ENCODE measurements at places on chromosomes 16 and 17. TPM values are rescaled to one million over a fixed set of nuclear protein-coding genes. Genes with fewer than 3 reads are reported as not detected.

DNA sequence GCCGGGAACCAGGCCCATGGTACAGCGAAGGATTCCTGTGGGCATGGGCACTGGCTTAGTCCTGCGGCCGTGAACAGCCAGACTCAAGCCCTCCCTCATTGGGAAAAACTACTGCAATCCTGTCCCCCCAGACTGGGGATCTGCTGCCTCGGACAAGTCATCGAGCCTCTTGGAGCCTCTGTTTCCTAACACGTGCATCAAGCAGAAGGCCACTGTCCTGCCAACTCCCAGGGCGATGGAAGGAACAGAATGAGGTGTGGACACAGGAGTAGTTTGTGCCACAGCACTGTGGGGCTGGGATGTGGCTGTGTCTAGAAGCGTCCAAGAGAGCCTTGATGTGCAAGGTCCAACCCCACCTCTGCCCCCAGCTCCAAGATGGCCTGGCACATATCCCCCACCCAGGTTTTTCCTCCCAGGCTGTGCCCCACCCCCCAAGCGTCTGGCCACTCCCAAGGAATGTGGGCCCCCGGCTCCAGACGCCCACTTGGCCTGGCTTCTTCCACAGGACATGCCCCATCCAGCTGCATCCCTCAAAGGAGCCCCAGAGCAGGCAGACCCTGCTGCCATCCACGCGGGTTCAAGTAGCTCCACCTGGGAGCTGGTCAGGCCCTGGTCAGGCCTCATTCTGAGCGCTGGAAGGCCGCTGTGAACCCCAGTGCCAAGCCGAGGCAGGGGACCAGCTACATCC lies 3.4 kb downstream of the CAMKK1 start:
- no peak for DNase-seq

- DNase-seq: no peak
Measured at GRCh38 chr17:10956821-10957220, 118.9 kb upstream of the PIRT start.

- no peak for DNase-seq
Measured at GRCh38 chr17:14352136-14352535, 51.3 kb downstream of the HS3ST3B1 start.

CCL17 gene
- total RNA-seq: not detected

ZNF469 gene
- 4.4 TPM for total RNA-seq

TBC1D3K gene
- total RNA-seq: not detected

RAD51C gene
- total RNA-seq: 11.3 TPM

Measured in H9 (cell line).